ENCODE measurements at places on chromosomes 11 and 22. TPM values are rescaled to one million over a fixed set of nuclear protein-coding genes. Genes with fewer than 3 reads are reported as not detected.

PKP3 gene
- 0.69 TPM for total RNA-seq

KLHL35 gene
- 23.8 TPM for total RNA-seq

CST6 gene
- not detected for total RNA-seq

THY1 gene
- total RNA-seq, result 60.9 TPM

RIN1 gene
- total RNA-seq, result 1.4 TPM

NRGN gene
- 3.7 TPM for total RNA-seq

PDE3B gene
- 18.7 TPM for total RNA-seq

OR8H2 gene
- total RNA-seq, result not detected

THRSP gene
- total RNA-seq, result not detected

OR10A2 gene
- not detected for total RNA-seq

ARHGAP8 gene
- total RNA-seq, result 1.4 TPM

ANO5 gene
- 35.5 TPM for total RNA-seq

RASL10A gene
- total RNA-seq, result 1.6 TPM

MYOD1 gene
- total RNA-seq, result not detected

OR51B2 gene
- total RNA-seq, result 0.46 TPM

PANX2 gene
- 4.8 TPM for total RNA-seq

CARD18 gene
- total RNA-seq, result not detected

GLYATL1 gene
- 3.5 TPM for total RNA-seq

GDPD4 gene
- not detected for total RNA-seq

TTC17 gene
- total RNA-seq, result 105 TPM

FAM227A gene
- 9.2 TPM for total RNA-seq

GAL3ST1 gene
- 6.0 TPM for total RNA-seq

MS4A1 gene
- 0.23 TPM for total RNA-seq

APLNR gene
- 25.1 TPM for total RNA-seq

CEP126 gene
- 12.9 TPM for total RNA-seq

BACE1 gene
- total RNA-seq, result 36.2 TPM

SCN3B gene
- 120 TPM for total RNA-seq

GNG3 gene
- total RNA-seq, result 99.7 TPM

DPAGT1 gene
- 11.3 TPM for total RNA-seq

SLC5A4 gene
- total RNA-seq, result 0.46 TPM

HARBI1 gene
- total RNA-seq, result 9.0 TPM
